ENCODE measurements at places on chromosomes 7 and 10. TPM values are rescaled to one million over a fixed set of nuclear protein-coding genes. Genes with fewer than 3 reads are reported as not detected.

The EPC1 gene
- total RNA-seq, result 61.0 TPM

The LHFPL3 gene
- not detected for total RNA-seq

The CPN1 gene
- total RNA-seq, result not detected

The INHBA gene
- 4.8 TPM for total RNA-seq

The PRKAR2B gene
- 10.1 TPM for total RNA-seq

The ASB10 gene
- not detected for total RNA-seq

The IFIT1B gene
- total RNA-seq, result 0.92 TPM

DNA sequence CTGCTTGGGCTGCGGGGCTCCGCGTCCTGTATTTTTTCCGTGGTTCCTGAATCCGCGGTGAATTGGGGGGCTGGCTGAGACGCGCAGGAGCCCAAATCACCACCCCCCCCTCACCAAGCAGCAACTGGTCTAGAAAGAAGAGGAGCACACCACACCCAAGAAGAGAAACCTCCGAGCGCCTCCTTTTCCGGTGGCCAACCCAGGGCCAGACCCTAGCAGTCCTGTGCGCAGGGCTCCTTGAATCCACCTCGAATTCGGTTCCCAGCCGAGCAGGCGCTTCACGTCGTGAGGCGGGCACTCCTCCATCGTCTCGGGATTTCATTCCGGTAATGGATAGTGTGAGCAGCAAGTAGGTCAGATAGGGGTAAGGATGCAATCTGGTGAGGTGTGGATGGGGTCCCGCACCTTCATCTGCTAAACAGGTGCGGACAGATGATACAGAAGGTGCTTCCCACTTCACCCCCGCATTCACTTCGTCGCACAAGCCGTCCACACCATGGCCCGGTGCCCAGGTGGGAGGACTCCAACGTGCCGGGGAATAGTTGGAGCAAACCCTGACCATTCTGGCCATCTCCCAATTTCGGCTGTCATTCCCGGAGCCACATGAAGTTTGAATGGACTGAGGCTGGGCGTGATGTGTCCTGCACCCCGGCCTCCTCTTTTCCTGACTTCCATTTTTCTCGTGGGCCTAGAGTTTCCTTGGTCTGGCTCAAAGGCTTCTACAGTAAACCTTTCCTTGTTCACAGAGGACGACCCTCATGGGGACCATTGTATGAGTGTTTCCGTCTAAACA is 19.8 kb upstream of the ZNF273 start:
- peak; percentile 20 for DNase-seq

DNA sequence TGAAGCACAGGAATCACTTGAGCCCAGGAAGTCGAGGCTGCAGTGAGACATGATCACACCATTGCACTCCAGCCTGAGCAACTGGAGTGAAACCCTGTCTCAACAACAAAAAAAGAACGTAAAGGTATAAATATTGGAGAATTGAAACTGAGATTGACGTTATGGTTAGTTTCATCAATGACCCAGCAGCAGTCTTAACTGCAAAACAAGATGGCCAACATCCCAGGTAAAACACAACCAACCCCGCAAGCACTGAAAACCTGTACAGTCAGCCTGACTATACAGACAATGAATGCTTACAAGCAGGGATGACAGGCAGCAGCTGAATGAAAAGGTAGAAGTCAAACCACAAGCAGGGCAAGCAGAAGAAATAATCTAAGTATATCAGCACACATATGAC is 34.7 kb downstream of the WAPL start:
- no peak for DNase-seq

- DNase-seq, result no peak
Observed at GRCh38 chr7:158129037-158130022, 458.3 kb downstream of the PTPRN2 start.

GRCh38 chr10:119253433-119254174 is 46.2 kb downstream of the GRK5 start:
- DNase-seq, result peak; percentile 90

DNA sequence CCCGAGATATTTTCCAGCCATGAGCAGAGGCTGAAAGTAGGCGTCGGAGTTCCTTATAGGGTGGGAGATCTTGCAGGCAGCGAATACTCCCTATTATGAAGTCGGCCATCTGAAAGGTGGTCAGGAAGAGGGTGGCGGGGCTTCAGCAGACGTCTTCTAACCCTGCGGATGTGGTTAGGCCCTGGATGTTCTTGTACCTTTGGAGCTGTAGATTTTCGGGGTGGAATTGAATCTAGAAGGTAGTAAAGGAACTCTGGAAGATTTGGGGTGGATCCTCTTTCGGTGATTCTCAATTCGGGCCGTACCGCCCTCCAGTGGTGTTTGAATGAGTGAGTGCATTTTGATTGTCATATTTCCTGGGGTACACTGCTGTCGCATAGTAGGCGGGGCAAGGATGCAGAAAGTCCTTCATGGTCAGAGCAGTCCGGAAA is 635 bp downstream of the NUP205 start:
- DNase-seq, result peak; percentile 36

GRCh38 chr7:128112018-128112780 is 81.0 kb upstream of the LRRC4 start:
- DNase-seq, result no peak

GRCh38 chr7:105408791-105409410 is 20.2 kb upstream of the SRPK2 start:
- DNase-seq, result no peak

DNA sequence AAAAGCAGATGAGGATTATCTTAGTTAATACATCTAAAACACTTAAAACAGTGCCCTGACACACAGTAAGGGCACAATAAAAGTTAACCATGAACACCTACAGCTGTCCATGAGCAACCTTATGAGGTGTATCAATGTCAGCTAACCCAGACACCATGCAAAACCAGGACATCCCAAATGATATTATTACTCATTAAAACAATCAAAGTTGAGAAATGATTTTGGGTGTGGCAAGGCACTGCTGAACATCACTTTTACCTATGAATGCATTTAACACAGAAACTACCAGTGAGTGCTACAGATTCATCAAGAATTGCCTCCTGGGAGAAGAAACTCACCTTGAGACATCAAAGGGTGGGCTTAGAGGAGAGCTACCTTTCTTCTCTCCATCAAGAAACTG is 18.3 kb downstream of the IRF5 start:
- no peak for DNase-seq

- DNase-seq, result no peak
Observed at GRCh38 chr10:3180355-3181025, 7.9 kb upstream of the PITRM1 start.

DNA sequence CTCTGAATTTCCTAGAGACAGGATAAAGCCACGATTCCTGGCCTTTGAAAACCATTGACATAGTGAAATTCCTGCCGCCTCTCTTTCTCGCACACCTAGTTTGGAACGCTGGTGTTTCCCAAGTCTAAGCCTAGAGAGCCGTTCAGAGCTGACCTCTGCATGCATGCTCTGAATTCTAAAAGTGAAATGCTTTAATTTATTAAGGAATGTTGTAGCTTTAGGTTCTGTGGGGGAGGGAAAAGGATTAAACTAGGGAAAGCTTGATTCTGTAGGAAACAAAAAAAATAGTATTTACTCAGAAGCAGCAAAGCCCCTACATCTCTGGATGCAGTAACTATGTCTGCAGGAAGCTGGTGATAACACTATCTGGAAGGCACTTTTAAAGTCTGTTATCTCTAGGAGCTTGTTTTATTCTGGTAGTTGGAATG is 27.3 kb downstream of the PFKP start:
- DNase-seq, result no peak

DNA sequence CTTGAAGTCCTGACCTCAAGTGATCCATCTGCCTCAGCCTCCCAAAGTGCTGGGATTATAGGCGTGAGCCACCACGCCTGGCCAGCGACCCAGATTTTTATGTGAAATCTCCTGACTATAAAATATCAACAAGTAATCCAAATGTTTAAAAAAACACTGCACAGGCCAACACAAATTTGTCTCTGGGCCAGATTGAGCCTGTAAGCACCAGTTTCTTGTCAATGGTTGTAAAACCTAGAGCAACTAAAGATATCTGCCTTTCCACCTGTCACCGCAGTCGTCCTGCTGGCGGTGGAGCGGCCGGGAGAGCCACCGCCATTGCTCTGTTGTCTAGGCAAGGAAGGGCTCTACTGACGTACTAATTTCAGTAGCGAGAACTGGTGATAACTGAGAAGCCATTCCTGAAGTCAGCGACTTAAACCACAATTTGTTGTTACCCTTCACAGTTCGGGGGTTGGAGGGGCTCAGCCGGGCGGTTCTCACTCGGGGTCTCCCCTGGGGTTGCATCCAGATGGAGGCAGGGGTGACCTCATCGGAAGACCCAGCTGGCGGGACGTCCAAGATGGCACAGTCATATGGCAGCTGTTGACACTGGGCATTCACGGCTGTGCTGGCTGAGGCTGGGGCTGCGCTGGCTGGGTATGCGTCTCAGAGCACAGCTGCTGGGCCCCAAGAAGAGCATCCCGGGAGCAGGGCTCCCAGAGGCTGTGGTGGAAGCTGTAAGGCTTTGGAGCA is 55.2 kb upstream of the PDGFA start:
- DNase-seq, result no peak

GRCh38 chr7:44225566-44226395 is 25.0 kb downstream of the YKT6 start:
- DNase-seq, result no peak

- DNase-seq, result no peak
Observed at GRCh38 chr7:148746135-148746534, 47.4 kb downstream of the CUL1 start.
